BE2C (cell line): ENCODE measurements at places on chromosomes 1 and 21.

DNA sequence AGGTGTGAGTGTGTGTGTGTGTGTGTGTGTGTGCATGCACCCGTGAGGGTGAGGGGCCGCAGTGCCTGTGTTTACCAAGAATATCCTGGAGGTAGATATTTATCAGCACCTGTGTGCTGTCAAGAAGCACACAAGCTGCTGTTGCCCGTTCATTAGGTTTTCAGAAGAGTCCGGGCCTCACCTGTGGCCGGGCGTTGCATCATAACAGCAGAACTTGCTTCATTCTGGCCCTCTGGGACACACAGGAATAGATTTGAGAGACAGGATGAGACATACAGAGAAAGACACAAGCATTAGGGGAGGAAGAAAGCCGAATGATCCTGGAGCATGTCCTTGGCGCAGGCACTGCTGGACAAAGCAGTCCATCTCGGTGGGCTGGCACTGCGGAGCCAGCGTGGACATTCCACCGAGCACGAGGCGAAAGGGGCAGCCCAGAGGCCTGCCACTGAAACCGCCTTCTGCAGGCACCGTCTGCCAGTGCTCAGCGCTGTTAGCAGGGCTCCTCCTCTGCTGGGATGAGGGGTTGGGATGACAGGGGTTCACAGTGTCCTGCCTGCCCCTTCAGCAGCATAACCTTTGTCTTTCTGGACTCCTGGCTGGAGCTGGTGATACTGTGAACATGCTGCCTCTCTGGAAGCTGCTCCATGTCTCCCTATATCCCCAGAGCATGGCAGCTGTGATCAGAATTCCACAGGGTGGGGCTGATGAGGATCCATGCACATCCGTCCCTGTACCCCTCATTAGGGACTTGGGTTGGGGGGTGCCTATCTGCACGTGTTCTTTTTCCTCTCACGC lies 81.1 kb downstream of the PEX14 start:
- DNase-seq: peak; percentile 19

DNA sequence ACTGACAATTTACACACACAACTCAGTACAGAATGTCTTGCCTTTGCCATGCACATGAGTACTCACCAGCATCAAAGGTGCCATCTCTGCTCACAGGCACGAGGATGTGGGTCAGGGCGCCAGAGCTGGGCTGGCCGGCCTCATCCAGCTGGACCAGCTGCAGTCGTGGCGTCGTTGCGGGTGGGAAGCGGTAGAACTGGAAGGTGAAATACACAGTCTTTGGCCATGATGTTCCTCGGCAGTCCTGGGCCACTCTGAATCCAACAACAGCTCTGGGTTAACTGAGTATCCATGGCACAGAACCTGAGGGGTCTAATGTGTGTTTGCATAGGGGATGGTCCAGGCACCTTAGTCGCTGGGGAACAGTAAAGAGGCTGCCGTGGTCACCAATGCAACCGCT lies 87.7 kb downstream of the NPHP4 start:
- no peak for DNase-seq

GRCh38 chr1:30748098-30748698 lies 9.4 kb downstream of the LAPTM5 start:
- DNase-seq: no peak

- DNase-seq: no peak
Measured at GRCh38 chr21:33998402-33998801, 75.0 kb upstream of the MRPS6 start.

GRCh38 chr1:99240621-99241020 lies 23.7 kb upstream of the PLPPR4 start:
- no peak for DNase-seq

GRCh38 chr1:143699731-143700130 lies 272.1 kb downstream of the FAM72C start:
- DNase-seq: peak; percentile 19

GRCh38 chr1:56132520-56132919 lies 446.8 kb downstream of the PLPP3 start:
- no peak for DNase-seq

DNA sequence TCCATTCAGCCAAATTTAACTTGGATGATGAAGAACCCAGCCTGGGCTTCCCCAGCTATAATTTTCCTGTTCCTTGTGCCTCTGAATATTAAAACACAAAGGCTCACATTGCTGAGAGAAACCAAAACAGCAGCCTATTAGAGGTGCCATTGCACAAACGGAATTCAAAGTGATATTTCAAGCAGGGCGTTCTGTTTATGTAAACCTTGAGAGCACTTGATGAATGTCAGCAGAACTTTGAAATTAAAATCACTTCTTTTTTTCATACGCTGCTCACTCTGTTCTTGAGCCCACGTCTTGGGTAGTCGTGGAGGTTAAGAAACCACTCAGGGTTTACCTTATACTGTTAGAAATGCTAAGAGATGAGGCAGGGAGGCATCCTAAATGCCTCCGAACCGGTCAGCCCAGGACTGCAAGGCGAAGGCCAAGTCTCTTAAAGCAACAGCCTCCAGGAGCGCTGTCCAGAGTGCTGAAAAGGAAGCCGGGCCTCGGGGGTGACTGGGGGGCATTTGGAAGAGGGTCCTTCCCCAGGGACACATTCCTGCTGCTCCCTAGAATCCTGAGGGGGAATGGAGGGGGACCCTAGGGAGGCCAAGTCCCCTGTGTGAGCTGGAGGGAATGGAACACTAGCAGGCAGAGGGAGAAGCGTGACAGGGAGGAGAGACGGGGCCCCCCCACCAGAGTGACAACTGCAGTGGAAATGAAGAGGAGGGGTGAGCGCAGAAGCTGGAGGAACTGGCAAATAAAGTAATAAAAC lies 154.8 kb upstream of the VAMP3 start:
- DNase-seq: no peak

DNA sequence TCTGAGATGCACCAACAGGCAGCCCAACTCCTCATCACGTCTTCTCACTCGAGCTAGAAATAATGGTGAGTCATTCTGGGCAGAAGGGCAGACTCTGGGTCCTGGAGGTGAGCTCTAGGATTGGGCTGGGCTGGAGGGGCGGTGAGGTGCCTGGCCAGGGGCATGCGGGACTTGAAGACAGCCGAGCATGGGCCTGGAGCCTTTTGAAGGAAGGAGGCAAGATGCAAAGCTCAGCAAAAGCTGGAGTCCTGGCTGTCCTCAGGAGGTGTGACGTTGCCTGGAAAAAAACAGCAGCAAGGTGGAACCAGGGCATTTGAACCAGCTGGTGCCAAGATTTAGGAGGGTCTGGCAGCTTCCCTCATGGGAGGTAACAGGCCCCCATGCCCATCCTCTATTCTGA lies 712 bp downstream of the KCNA2 start:
- no peak for DNase-seq

DNA sequence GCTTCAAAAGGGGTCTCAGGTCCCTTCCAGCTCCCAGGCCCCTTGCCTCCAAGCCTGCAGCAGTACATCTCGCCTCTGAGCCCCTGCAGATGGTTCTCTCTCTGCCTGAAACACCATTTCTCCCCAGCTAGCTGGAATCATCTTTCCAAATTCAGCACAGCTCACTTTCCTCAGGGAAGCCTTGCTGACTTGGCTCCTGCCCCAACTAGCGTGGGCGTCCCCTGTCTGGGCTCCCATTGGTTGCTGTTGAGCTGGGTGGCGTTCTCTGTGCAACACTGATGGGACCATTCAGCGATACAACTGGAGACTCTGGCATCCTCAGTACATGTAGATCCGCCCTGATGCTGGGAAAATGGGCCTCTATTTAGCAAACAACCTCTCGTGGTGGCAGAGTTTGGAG lies 141.3 kb upstream of the IGSF21 start:
- no peak for DNase-seq

DNA sequence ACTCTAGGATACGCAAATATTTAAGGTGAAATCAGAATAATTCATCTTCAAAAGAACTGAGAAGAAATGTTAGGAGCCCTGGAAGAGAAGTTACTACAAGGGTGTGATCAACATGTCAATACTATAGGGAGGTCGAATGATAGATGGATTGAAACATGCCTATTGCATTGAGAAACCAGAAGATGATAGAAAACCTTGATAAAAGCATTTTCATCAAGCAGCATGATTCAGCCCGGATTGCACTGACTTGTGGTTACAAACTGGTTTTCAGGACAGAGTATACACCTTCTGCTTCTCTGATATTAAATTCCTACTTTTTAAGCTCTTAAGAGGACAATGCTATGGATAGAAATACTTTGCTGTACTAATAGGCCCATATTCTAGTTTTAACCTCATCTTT lies 164.2 kb downstream of the FMN2 start:
- DNase-seq: no peak

- no peak for DNase-seq
Measured at GRCh38 chr1:118147522-118147921, 37.5 kb downstream of the SPAG17 start.

GRCh38 chr1:978835-979743 lies 2.8 kb downstream of the PERM1 start:
- no peak for DNase-seq
